Upper lobe of left lung (tissue), 6 donors: ENCODE measurements at places on chromosomes 13 and 19. TPM values are rescaled to one million over a fixed set of nuclear protein-coding genes. Genes with fewer than 3 reads are reported as not detected.

The ZNF625 gene
- 4.2 TPM for total RNA-seq

The TJP3 gene
- total RNA-seq = 64.7 TPM

The LIM2 gene
- not detected for total RNA-seq

The ICAM5 gene
- total RNA-seq = 31.5 TPM

The NLRP7 gene
- not detected for total RNA-seq

The TNFSF11 gene
- total RNA-seq = not detected

The KLK12 gene
- 0.54 TPM for total RNA-seq

The CRX gene
- total RNA-seq = not detected

The NAXD gene
- total RNA-seq = 26.3 TPM

The CFD gene
- total RNA-seq = 101 TPM

DNA sequence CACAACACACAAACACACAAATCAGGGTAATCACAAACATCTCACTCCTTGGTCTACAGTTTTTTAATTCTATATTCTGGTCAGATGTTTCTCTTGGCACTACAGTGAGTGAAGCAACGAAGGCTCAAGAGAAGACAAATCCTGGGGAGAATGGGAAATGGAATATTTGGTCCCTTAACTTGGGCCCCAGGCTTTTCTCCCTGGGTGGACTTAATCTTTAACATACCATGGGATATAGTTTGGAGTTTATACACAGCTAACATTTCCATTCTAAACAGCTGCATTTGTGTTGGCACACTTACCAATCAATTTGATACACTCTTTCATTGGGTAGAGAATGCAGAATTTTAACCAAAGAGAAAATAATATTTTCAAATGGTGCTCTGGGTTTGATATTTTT is 1132.6 kb upstream of the SLC10A2 start:
- DNase-seq = no peak
- no peak overlapping the region for H3K4me3 ChIP-seq
- no peaks in the 10 kb centered on the region for H3K4me1 ChIP-seq
- no peaks in the 10 kb centered on the region for H3K27me3 ChIP-seq
- no peak overlapping the region for H3K27ac ChIP-seq

GRCh38 chr13:21567714-21568113 is 36.3 kb downstream of the MICU2 start:
- H3K36me3 ChIP-seq = peaks cover 38% of the 10 kb centered on the region
- no peaks in the 10 kb centered on the region for H3K27me3 ChIP-seq
- no peak overlapping the region for H3K4me3 ChIP-seq
- no peak overlapping the region for H3K27ac ChIP-seq
- H3K4me1 ChIP-seq = peaks cover 4% of the 10 kb centered on the region

GRCh38 chr13:64160479-64160878 is 2744.8 kb upstream of the PCDH20 start:
- no peaks in the 10 kb centered on the region for H3K27me3 ChIP-seq
- DNase-seq = no peak
- no peaks in the 10 kb centered on the region for H3K36me3 ChIP-seq
- H3K27ac ChIP-seq = no peak overlapping the region
- H3K4me3 ChIP-seq = no peak overlapping the region
- no peaks in the 10 kb centered on the region for H3K4me1 ChIP-seq

DNA sequence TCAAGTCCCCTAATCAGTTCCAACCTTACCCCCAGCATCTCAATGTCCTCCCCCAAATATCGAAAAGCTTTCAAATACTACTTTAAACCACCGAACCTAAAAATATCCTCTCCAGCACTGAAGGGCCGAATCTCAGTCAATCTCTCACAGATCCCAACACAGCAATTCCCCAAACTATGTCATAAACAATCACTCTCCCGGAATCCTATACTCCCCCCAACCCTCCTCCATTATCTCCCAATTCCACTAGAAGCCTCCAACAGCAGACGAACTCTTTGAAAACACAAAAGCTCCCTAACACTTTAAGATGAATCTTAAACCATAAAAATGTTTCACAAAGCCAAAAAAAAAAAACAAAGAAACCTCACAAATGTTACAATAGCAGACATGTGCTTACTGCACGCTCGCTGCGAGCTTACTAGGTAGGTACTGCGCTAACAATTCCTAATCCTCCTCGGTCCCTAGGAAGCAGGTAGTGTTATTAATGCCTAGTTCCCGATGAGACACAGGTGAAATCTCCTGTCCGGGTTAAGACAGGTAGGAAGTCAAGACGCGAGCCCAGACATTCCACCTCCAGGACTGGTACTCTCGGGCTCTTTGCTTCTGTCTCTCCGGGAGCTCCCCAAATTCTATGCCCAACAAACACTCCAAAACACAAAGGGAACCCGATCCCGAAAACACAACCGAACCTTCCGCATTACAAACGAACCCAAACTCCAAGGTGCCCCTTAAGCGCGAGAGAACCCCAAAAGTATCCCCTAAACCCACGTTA is 14.2 kb downstream of the FBXO46 start:
- peak; percentile 44 for DNase-seq
- H3K36me3 ChIP-seq = no peaks in the 10 kb centered on the region
- H3K4me3 ChIP-seq = peak overlapping the region; percentile 59
- H3K27ac ChIP-seq = peak overlapping the region; percentile 50
- peaks cover 16% of the 10 kb centered on the region for H3K4me1 ChIP-seq

- H3K4me3 ChIP-seq = no peak overlapping the region
- no peaks in the 10 kb centered on the region for H3K4me1 ChIP-seq
- H3K36me3 ChIP-seq = peaks cover 19% of the 10 kb centered on the region
- no peaks in the 10 kb centered on the region for H3K27me3 ChIP-seq
- H3K27ac ChIP-seq = no peak overlapping the region
- DNase-seq = no peak
Observed at GRCh38 chr19:15161028-15161984, 39.5 kb downstream of the NOTCH3 start.

- DNase-seq = no peak
- H3K36me3 ChIP-seq = no peaks in the 10 kb centered on the region
- H3K27ac ChIP-seq = no peak overlapping the region
- no peaks in the 10 kb centered on the region for H3K4me1 ChIP-seq
Observed at GRCh38 chr13:103140001-103140671, 73.9 kb upstream of the SLC10A2 start.

DNA sequence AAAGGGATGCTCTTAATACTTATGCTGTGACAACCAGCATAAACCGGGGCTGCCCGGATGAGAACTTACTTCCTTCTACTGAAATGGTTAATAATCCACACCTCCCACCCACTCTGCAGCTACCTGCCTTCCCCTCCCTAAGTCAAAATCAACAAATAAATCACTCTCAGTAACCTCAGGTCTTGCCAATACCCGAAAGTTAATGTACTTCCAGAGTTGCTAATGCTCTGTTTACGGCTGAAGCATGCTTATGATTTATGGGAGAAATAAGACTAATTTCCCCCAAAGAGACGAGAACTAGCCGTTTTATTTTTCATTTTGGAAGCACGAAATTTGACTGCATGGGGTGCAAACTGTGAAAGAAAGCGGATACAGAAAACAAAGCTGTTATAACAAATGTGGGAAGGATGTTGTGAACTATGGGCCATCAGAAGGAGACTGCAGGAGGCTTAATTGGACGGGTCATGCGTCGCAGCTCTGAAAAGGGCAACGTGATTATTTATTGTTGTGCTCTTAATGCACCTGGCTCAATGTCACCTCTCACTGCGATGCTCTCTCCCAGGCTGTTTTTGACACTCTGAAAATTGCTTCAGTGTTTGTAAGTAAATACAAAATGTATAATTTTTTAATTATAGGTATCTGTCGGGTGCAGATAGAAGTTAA is 114.0 kb upstream of the SLC7A1 start:
- H3K4me1 ChIP-seq = no peaks in the 10 kb centered on the region
- no peak overlapping the region for H3K4me3 ChIP-seq
- no peak overlapping the region for H3K27ac ChIP-seq
- no peaks in the 10 kb centered on the region for H3K36me3 ChIP-seq

GRCh38 chr13:113400621-113401451 is 36.9 kb upstream of the GRTP1 start:
- H3K4me1 ChIP-seq = no peaks in the 10 kb centered on the region
- H3K27me3 ChIP-seq = no peaks in the 10 kb centered on the region
- H3K36me3 ChIP-seq = no peaks in the 10 kb centered on the region
- no peak overlapping the region for H3K27ac ChIP-seq
- H3K4me3 ChIP-seq = no peak overlapping the region

DNA sequence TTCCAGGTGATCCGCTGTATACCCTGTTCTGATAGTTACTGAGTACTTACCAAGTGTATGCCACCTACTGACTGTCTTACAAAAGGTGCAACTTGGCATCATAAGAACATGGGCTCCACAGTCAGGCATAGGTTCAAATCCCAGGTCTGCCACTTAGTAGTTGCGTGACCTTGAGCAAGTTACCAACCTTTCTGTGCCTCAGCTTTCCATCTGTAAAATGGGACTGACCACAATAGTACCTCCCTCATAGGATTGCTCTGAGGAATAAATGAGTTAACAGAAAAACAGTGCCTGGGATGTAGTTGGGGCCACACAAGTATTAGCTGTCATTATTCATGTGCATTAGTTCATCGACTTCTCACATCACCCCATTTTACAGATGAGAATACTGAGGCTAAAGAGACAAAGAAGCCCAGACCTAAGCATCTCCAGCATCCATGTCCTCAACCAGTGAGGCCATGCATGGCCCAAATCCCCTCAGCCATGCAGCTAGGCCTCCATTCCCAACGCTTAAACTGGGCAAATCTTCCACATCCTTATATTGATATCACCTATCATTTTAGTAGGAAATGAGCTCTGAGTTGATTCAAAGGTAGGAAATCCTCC is 51.3 kb upstream of the UBE2L5 start:
- H3K4me3 ChIP-seq = no peak overlapping the region
- no peak overlapping the region for H3K27ac ChIP-seq
- H3K4me1 ChIP-seq = peaks cover 13% of the 10 kb centered on the region
- no peak for DNase-seq
- H3K36me3 ChIP-seq = no peaks in the 10 kb centered on the region

DNA sequence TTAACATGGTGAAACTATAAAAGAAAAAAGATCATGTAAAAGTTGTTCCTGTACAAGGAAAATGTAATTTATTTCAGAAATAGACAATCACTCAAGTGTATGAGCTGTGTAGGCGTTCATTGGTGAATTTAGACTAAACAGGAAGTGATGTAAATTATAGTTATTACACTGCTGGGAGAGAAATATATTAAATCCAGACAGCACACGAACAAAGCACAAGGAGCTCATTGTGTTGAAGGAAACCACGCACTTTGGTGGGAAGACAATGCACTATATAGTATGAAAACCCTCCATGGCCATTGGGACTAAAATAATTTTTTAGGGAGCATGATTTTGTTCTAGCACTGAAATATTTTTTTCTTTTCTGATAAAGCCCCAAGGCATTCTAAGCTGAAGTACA is 450.5 kb downstream of the KLF12 start:
- no peak overlapping the region for H3K4me3 ChIP-seq
- no peaks in the 10 kb centered on the region for H3K27me3 ChIP-seq
- H3K4me1 ChIP-seq = no peaks in the 10 kb centered on the region
- H3K36me3 ChIP-seq = no peaks in the 10 kb centered on the region
- H3K27ac ChIP-seq = no peak overlapping the region

DNA sequence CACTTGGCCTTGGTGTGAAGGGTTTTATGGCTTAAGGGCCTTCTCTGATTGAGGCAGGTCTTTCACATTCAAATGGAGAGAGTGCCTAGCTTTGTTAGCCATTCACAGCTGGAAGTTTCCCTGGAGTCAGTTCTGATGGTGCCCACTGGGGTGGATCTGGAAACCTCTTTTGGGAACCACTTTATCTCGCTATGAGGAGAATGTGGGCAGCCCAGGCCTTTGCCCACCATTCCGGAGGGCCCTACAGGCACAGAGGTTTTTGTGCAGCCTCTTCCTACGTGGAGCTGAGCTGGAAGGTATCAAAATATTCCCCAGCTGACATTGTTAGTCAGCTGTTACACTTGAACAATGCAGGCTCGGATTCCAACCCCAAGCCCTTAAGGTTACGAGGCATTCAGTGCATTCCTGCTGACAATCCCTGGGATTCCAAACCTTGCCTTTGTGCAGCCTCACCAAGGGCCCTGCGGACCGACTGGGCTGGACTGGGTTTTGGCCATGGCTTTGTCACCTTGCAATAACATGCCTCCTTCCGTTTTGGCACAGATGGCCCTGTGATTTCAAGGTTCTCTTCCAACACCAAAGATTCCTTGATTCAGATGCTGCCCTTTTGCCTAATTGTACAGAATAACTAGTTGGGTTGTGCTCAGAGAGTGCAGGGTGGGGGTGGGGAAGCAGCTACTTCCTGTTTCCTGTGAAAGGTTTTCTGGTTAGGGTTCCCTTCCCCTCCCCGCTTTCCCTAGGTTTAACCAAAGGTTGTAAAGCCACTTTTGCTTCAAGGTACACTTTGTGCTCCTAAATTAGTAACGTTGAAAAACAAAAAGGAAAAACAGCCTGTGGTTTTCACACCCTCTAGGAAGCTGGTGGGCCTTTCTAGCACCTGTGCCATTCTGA is 27.0 kb downstream of the SAE1 start:
- peak overlapping the region; percentile 87 for H3K27ac ChIP-seq
- peaks cover 5% of the 10 kb centered on the region for H3K36me3 ChIP-seq

- no peaks in the 10 kb centered on the region for H3K4me1 ChIP-seq
- DNase-seq = no peak
- no peaks in the 10 kb centered on the region for H3K36me3 ChIP-seq
- H3K27ac ChIP-seq = no peak overlapping the region
Observed at GRCh38 chr13:25867038-25867437, 184.8 kb downstream of the SHISA2 start.

GRCh38 chr19:49513746-49514118 is 1.3 kb downstream of the FCGRT start:
- H3K4me1 ChIP-seq = peaks cover 40% of the 10 kb centered on the region
- H3K27me3 ChIP-seq = no peaks in the 10 kb centered on the region
- H3K27ac ChIP-seq = peak overlapping the region; percentile 96
- H3K36me3 ChIP-seq = peaks cover 15% of the 10 kb centered on the region

GRCh38 chr19:39070888-39071287 is 13.3 kb upstream of the ACP7 start:
- no peaks in the 10 kb centered on the region for H3K36me3 ChIP-seq
- H3K4me1 ChIP-seq = no peaks in the 10 kb centered on the region
- H3K4me3 ChIP-seq = no peak overlapping the region
- no peak overlapping the region for H3K27ac ChIP-seq
- no peaks in the 10 kb centered on the region for H3K27me3 ChIP-seq

- H3K36me3 ChIP-seq = no peaks in the 10 kb centered on the region
- no peak overlapping the region for H3K4me3 ChIP-seq
- no peak overlapping the region for H3K27ac ChIP-seq
- DNase-seq = no peak
- no peaks in the 10 kb centered on the region for H3K27me3 ChIP-seq
Observed at GRCh38 chr13:72121466-72121865, 254.5 kb upstream of the DACH1 start.
